ENCODE measurements at places on chromosomes 5 and 9.

- no peak for DNase-seq
These were observed 41.3 kb upstream of the PAM start for GRCh38 chr5:102713682-102714231.

DNA sequence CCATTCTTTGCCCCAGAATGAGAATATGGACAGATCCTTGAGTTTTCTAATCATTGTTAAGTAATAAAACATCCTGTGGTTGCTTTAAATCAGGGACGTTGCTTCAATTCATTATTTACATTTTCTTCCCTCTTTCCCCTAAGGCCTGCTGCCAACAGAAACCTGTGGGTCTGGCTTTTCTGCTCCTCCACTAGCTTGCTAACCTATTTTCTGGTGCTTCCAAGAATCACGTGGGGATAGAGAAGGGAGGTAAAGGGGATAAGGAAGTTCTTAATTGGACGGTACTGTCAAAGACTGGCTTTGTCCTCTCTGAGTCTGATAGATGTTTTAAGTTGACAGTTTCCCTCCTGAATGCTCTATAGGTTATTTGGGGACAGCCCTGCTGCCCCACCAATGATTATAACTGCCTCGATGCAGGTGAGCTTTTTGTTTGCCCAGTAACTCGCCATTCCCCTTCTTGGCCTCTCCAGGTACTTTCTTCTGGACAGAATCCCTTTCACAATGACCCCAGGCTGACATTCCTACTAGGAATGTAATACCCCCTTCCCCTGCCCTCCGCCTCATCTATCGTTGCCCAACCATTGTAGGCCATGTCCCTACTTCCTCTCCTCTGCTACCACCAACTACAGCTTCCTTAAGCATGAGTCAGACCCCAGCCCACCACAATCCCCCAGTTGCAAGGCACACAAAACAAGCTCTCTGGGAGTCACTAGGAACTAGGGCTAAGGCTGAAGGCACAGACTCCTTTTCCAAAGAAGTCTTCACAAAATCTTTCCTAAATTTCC is 19.9 kb upstream of the CPEB4 start:
- no peak for DNase-seq

DNA sequence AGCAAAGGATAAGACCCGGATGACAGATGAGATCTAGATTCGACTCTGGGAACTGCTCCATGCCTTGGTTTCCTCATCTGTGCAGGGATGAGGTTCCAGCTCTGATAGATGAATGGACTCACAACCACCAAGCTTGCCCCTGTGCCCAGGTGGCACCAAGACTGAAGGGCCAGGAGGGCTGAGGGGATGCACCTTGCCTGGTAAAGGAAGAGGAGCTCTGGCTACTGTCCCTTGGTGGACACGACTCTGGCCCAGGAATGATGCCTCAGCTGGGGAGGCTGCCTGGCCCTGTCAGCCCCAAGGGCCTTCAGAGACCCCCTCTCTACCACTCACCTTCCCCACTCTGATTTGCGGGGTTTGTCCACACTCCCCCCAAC is 24.9 kb upstream of the ANXA6 start:
- no peak for DNase-seq

DNA sequence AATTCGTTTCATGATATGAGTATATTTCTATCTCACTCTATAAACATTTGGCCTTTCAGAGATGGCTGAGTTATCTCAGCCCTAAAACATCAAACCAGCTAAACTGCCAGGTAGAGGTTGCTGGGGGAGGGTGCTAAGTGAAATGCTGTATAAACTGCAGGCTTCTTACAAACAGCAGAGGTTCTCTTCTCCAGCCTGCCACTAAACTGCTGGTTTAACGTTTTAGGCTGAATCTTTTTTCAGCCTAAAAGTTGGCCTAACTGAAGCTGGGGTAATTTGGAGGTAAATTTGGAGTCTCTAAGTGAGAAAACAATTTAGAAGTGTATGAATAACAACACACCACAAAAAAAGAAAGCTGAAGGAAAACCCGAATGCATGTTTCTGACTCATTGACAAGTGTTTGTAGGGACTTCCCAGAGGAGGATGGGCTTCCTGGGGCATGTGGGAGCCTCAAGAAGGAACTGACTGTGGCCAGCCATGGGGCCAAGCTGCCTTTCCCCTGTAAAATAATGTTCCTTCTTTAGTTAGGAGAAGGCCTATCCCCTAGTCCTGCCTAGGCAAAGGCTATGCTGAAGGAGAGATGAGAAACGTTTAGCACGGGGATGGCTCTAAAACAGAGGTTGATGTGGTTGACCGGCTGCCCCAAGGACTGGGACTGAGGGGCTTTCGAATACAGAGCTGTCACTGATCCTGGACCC is 44.3 kb downstream of the SLC28A3 start:
- DNase-seq: no peak

GRCh38 chr5:3489239-3489843 is 106.3 kb upstream of the IRX1 start:
- DNase-seq: no peak

- no peak for DNase-seq
These were observed 183.3 kb downstream of the DIRAS2 start for GRCh38 chr9:90459321-90459720.

- DNase-seq: no peak
These were observed 93.9 kb upstream of the EDIL3 start for GRCh38 chr5:84478603-84479002.

DNA sequence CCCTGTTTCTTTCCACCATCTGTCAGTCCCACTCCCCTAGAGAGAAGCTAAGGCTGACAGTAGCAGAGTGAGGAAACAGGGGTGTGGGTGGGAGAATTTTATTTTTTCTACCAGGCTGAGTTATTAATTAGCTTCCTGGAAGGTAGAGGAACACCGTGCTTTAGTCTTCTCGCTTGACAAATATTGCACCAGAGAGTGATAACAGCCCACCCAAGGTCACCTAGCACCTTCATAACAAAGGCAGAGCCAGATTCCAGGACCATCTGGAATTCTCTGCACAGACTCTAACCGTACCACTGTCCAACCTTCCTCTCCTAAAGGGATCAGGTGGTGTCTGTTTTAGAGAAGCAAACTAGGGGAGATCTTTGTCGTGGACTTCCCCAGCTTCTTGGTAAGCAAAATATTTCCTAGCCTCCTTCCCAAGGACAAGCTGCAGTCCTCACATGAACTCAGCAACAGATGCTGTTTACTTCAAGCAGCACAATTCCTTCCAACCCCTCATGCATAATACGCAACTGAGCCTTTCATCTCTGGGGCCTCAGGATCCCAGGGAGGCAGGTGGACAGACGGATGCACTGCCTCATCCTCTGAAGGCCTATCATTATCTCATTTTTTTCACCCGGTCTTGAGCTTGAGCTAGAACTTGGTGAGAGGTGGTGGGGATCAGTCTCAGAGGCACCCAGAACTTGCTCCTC is 308.7 kb upstream of the BRINP1 start:
- no peak for DNase-seq

- DNase-seq: no peak
These were observed 146.6 kb downstream of the RAPGEF6 start for GRCh38 chr5:131488463-131488862.

GRCh38 chr5:33049298-33049697 is 338.2 kb downstream of the NPR3 start:
- DNase-seq: no peak

DNA sequence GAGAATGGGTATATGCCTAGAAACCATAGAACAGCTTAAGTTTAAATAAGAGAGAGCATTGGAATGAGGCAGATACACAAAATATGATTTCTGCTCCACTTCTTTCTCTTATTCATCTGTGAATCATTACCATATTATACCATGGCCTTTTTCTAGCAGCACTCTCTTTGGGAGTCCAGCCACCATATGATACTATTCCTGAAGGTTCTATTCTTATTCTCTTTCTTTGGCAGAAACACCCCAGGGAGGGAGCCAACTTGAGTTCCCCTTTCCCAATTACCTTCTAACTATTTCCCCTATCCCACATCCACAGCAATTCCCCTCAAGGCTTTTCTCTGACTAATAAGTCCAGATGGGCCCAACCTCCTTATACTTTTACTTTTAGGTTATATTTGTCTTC is 55.9 kb downstream of the NDUFAF2 start:
- no peak for DNase-seq

DNA sequence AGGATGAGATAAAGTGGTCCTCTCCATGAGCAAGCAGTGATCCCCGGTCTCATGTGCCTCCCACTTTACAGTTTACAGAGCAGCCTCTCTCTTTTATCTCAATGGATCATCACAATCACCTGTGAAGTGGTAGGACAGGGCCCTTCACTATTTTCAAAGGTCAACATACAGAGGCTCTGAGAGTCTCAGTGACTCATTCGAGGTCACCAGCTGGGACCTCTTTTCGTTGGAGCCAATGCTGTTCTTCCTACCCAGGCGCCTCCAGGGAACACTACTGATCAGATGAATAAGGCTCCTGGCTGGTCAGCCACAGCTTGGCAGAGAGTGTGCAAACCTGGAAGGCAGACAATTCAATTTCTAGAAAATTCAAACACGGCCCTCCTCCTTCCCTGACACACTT is 16.6 kb downstream of the GGTA1 start:
- DNase-seq: no peak

DNA sequence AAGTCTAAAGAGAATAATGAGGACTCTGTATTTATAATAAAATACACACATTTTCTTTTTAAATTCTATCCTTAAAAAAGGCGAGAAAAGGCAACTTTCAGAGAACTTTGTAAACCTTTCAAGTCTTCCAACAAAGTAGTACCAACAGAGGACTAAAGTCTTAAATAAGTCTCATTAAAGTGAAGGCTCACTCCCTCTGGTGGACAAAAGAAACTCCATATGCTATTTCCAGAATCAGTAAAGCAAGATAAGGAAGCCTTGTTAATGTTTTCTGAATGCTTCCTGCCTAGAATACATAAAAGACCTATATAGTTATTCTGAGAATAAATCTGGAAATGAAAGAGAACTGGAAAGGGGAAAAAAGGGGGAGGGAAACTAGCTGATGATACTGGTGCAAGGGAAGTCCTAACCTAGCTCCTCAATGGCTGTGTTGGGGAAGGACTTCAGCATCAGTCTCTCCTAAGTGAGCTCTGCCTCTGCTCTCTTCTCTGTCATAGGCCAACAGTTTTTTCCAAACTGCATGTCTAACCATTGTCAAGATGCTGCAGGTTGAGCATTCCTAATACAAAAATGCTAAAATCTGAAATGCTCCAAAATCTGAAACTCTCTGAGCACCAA is 7.2 kb downstream of the HMGCS1 start:
- DNase-seq: no peak

DNA sequence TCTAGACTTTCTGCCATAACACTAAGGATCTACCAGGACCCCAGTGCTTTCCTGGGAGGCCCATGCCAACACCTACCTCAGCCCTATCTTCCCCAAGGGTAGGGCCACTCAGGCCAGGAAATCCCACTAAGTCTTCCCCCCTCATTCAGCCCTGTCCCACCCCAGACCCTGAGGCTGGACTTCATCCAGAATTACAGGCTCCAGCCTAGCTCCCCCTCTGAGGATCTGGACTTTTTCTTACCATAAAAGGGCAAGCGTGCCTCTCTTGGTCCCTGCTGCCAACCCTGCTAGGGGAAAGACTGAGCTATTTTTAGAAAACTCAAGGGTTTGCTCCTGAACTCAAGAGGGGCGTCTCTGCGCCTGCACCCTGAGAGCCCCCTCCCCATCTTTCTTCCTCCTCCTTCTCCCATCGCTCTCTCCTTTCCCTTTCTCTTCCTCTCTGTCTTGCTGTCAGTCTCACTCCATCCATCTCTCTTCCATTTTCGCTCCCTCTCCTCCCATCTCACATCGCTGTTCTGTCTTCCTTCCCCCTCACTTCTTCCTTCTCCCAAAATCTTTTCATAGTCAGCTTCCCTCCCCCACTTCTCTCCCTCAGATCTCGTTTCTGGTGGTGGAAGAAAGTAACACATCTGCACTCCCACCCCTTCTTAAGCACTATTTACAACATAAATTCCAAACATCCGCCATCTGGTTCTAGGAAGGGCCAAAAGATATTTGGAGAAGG is 38.1 kb upstream of the IL17B start:
- DNase-seq: no peak

- DNase-seq: no peak
These were observed 134.0 kb upstream of the MAP3K1 start for GRCh38 chr5:56681346-56681745.

GRCh38 chr5:14267991-14268708 is 125.0 kb downstream of the TRIO start:
- no peak for DNase-seq

DNA sequence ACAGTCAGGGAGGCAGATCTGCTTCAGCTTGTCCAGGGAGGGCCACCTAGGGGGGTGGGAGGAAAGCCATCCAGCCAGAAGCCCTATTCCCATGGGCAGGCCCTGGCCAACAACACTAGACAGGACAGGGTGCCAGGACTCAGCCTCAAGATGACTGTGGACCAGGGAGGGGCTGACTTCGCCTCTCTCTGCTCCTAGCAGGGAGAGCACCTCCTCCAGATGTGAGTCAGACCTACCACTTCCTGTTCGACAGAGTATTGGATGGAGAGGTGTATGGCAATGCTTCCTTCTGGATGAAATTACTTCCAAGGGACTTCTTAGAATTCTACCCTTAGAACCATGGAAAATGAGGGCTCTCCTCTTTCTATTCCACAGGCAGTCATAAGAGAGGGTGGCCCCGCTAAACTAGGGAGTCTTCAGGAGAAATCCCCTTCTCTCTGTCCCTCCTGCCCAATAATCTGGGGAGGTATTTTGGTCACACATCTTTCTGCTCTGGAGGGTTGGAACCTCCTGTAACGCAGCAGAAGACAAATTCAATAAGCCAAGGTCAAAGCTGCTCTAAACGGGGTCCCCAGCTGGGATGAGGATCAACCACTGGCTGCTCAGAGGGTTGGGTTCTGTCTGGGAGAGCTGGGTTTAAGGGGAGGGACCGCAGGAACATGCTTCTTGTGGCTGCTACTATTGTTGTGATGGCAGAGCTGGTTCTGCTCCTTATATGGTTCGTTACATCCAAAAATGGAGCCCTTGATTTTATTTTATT is 23.2 kb upstream of the RCL1 start:
- DNase-seq: no peak

- no peak for DNase-seq
These were observed 110.7 kb upstream of the IL12B start for GRCh38 chr5:159440968-159441367.

DNA sequence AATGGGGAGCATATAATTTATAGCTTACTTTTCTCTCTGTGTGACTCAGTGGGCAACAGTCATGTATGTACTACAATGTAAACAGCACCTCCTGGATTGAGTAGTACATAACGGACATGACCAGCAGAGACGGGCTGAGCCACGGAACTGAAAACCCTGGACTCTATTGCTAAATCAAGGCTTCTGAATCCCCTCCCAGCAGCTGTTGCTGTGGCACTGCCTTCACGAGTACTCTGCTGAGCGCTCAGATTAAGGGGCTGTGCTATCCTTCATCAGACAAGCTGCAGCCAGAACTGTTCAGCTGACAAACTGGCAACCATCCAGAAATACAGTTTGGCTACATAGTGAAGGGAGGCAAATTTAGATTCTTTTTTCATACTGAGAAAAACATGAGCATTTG is 131.3 kb upstream of the CCDC180 start:
- DNase-seq: no peak

GRCh38 chr5:31408814-31409213 is 123.1 kb downstream of the DROSHA start:
- no peak for DNase-seq

DNA sequence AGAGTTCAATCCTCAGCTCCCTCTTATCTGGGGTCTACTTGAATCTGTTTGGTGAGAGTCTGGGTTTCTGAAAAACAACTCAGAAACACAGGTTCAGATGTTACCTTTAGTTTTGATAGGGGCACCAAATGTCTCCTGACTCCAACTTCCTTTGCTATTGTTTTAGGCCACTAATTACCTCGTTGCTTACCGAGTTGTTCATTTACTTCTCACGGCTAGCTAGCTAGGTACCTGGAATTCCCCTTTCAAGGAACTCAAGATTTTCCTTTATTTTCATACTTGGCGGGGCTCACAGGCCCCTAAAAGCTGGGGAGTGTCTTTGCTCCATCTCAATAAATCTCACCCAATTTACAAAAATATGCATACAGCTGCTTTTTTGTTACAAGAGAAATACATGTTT is 111.4 kb downstream of the SLC28A3 start:
- DNase-seq: no peak

All from activated naive CD4-positive, alpha-beta T cell (primary cell).